Bronchus fibroblast of lung (primary cell): ENCODE measurements at places on chromosomes 7 and 10. TPM values are rescaled to one million over a fixed set of nuclear protein-coding genes. Genes with fewer than 3 reads are reported as not detected.

Gene CPN1
- total RNA-seq = not detected in 2 replicates

Gene OR2A14
- total RNA-seq = not detected in 2 replicates

Gene DLX5
- total RNA-seq = not detected in 2 replicates

Gene FGFR2
- 0.34 TPM in 1 of 2 replicates, not detected in the other for total RNA-seq

Gene REPIN1
- 70.2 and 75.7 TPM in 2 replicates for total RNA-seq

Gene DLX6
- not detected in 2 replicates for total RNA-seq

Gene NOS3
- 4.3 and 4.9 TPM in 2 replicates for total RNA-seq

Gene LAMB1
- total RNA-seq = 101 and 103 TPM in 2 replicates

Gene NACAD
- 3.6 and 4.2 TPM in 2 replicates for total RNA-seq

Gene LRRN3
- 0.59 and 0.84 TPM in 2 replicates for total RNA-seq

Gene DCLRE1C
- 6.6 and 7.9 TPM in 2 replicates for total RNA-seq

Gene TDRD1
- not detected in 2 replicates for total RNA-seq

Gene MNX1
- 0.17 TPM in 1 of 2 replicates, not detected in the other for total RNA-seq

Gene LLCFC1
- total RNA-seq = not detected in 2 replicates

Gene SPDYE5
- total RNA-seq = not detected in 2 replicates

Gene HTRA1
- total RNA-seq = 57.0 and 62.6 TPM in 2 replicates

Gene TMEM196
- under 0.01 TPM in 1 of 2 replicates, not detected in the other for total RNA-seq

Gene MALRD1
- 0.17 and 0.30 TPM in 2 replicates for total RNA-seq

Gene DNAJC9
- 52.0 and 64.2 TPM in 2 replicates for total RNA-seq

Gene FRA10AC1
- 2.4 and 3.5 TPM in 2 replicates for total RNA-seq

Gene EPHB4
- total RNA-seq = 42.2 and 46.8 TPM in 2 replicates

Gene HOGA1
- total RNA-seq = 0.67 and 1.0 TPM in 2 replicates

Gene EEPD1
- total RNA-seq = 1.7 and 2.1 TPM in 2 replicates

Gene KIAA1549
- total RNA-seq = 0.67 and 1.0 TPM in 2 replicates

Gene HOXA3
- total RNA-seq = 1.3 and 2.9 TPM in 2 replicates

Gene SORBS1
- total RNA-seq = 0.34 and 0.59 TPM in 2 replicates

Gene MCM7
- 204 and 216 TPM in 2 replicates for total RNA-seq

Gene MEOX2
- 1.5 and 1.9 TPM in 2 replicates for total RNA-seq

Gene SPDYE9
- total RNA-seq = not detected in 2 replicates

Gene ICA1
- total RNA-seq = 1.0 TPM in 2 replicates

Gene SCART1
- 0.15 and 0.34 TPM in 2 replicates for total RNA-seq

Gene CPA1
- under 0.01 TPM in 1 of 2 replicates, not detected in the other for total RNA-seq

Gene CYP2C19
- total RNA-seq = not detected in 2 replicates

Gene HABP2
- not detected in 2 replicates for total RNA-seq

Gene EPHA1
- 0.15 and 0.17 TPM in 2 replicates for total RNA-seq

Gene CALML3
- total RNA-seq = not detected in 2 replicates

Gene CHAT
- total RNA-seq = not detected in 2 replicates

Gene SPOCK2
- 0.15 and 0.34 TPM in 2 replicates for total RNA-seq

Gene C10orf143
- 1.0 and 1.7 TPM in 2 replicates for total RNA-seq

Gene C10orf53
- total RNA-seq = not detected in 2 replicates

Gene CNNM1
- total RNA-seq = under 0.01 TPM in 2 replicates
